RWPE2 (cell line): ENCODE measurements at places on chromosomes 16 and 17.

DNA sequence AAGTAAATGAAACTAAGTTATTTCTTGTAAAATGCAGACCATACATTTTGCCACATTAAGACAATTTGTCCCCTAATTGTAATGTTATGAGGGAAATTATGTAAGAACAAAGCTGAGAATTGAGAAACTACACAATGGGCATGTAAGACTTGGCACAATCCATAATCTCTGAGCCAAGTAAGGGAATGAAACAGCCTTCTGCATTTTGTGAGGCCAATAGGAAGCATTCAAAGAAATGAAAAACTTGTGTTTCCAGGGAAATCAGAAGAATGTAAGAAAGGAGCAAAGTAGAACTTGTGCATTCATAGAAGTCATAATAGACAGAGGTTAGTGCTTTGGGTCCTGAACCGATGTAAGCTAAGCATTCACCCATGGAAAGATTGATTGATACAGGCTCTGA is 1.8 kb downstream of the KRTAP9-4 start:
- DNase-seq: no peak

DNA sequence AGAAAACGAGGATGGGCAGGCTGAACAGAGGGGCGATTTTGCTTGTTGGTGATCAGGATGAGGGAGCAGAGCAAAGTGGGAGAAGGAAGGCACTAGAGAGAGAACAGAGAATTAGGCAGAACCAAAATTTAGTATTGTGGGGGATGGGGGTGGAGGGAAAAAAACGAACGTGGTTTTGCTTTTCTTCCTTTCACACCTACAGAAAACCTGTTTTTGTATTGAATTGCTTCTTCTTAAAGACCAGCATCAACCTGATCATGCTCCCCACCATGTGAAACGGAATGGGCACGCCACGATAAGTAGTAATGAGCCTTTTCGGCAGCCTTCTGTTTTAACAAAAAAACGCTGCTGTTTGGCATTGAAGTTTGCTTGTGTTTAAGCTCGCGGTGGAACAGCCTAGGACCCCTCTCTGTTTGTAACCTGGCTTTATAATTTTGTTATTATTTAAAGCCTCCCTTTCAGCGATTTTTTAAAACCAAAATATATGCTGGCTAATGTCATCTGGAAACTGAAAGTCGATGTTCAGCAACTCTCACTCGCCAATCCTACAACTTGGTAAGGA is 36.8 kb downstream of the ERCC4 start:
- DNase-seq: no peak

GRCh38 chr17:74798239-74798707 is 22.1 kb upstream of the NAT9 start:
- no peak for DNase-seq

DNA sequence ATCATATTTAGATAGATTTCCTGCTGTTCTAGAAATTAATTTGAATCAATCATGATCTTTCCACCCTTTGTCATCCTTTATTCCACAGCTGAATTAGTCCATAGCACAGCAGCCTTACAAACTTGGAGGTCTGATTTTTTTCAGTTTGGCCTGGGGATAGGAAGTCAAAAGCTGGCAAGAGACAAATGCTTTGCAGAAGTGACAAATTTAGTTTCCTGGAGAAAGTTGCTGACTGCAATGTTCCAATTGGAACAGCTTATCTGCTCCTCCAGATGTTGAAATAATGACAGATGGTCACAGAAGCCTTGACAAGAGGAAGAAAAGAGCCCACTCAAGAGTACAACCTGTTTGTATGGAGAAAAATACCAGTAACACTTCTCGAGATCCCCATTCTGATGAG is 1276.1 kb upstream of the CDH8 start:
- no peak for DNase-seq

GRCh38 chr17:49814781-49815529 is 26.5 kb downstream of the KAT7 start:
- DNase-seq: no peak

GRCh38 chr17:61073799-61074513 is 325.7 kb upstream of the TBX2 start:
- DNase-seq: no peak

DNA sequence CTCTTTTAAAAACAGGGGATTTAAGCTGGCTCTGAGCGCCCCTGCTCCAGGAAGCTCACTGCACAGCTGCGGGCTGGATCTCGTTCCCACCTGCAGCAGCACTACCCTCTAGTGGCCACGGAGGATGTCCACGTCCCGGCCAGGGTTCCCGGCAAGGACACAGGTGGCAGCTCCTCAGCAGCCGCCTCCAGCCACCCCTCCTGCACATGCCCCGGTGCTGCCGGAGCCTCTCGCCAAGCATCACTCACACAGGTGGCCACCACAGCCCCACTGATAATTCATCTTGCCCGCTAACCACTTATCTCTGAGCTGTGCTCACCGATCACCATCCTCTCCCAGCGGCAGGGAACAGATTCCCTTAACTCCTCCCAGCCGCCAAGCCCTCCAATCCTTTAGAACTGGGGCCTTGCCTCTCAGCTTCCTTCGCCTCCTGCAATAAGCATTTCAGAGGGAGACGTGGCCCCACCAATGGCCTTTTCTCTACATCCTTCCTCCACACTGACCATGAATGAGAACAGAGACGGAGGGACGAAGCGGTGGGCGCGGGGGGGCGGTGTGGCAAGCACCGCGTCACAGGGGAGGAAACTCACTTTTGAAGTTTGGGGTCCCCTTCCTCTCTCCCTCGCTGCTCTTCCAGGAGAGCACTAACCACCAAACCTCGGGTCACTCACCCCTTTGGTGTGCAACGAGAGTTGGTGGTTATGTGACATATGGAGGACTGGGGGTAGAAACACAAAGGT is 222.1 kb downstream of the RBFOX3 start:
- DNase-seq: no peak

GRCh38 chr16:47309581-47310312 is 151.1 kb downstream of the ITFG1 start:
- no peak for DNase-seq

GRCh38 chr16:78882751-78883150 is 717.8 kb downstream of the MAF start:
- DNase-seq: no peak

DNA sequence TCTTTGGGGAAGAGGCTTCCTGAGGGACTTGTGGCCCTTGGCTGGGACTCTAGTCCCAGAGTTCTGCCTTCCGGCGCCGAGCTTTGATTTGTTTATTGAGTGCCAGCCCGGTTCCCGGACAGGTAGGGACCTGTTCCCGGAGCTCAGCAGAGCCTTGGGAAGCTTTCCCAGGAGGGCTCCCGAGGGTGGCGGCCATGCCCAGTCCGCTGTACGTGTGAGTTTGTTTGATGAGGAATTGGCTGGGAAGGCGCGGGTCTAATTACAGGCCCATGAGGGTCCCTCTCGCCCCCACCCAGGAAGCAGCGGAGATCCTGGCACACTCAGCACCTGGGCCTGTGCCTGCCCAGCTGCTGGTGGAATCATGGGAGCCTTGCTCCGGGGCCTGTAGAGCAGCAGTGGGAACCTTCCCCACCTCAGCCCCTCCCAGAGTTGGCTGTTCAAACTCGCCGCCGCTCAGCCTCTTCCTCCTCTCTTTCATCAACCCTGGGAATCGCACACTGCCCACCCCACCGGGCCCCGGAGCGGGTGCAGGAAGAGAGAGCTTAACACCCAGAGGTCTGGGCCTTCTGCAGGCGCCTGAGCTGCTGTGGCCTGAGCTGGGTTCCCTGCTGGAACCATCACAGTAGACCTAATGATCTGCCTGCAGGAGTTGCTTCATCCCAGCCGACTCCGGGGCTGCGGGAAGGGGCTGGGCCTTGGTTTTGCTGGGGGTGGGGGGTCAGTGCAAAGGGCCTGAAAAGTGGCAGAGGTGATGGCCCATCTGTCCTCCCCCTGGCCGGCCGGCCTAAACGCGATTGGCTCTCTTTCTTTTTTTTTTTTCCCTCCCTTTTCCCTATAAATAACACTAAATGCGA is 313.7 kb downstream of the SEC14L1 start:
- DNase-seq: no peak

- peak; percentile 30 for DNase-seq
Observed at GRCh38 chr16:58098207-58099096, 30.7 kb downstream of the CFAP20 start.

DNA sequence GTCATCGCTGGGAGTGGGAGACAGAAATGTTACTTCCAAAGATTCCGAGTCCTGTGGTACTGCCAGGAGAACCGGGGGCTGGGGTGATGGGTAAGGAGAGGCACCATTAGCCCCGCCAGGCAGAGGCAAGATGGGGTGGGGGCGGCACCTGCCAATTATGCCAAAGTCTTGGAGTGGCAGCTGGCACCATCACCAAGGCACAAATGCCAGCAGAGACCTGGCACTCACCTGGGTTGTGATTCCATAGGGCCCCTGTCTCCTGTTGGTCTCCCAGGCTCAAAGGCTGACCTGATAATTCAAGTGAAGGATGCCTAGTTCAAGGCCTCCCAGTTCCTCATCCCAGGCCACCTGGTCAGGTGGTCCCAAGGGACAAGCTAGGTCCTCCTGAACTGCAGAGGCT is 7.6 kb downstream of the NXPH3 start:
- no peak for DNase-seq
